ENCODE measurements at places on chromosomes 2 and 18. TPM values are rescaled to one million over a fixed set of nuclear protein-coding genes. Genes with fewer than 3 reads are reported as not detected.

Gene PARD3B
- 15.9 TPM for total RNA-seq

Gene CNTNAP5
- not detected for total RNA-seq

Gene TSPYL6
- 0.25 TPM for total RNA-seq

Gene SATB2
- 2.3 TPM for total RNA-seq

Gene COL6A3
- total RNA-seq: 1,372 TPM
